Right ventricle myocardium superior (tissue), 1 donor: ENCODE measurements at places on chromosomes 13 and 19. TPM values are rescaled to one million over a fixed set of nuclear protein-coding genes. Genes with fewer than 3 reads are reported as not detected.

Gene MTIF3
- total RNA-seq: 189 TPM

Gene LIM2
- not detected for total RNA-seq

Gene ZNF534
- 0.43 TPM for total RNA-seq

Gene ZNF358
- total RNA-seq: 92.1 TPM

Gene UBE2L5
- not detected for total RNA-seq

Gene DPF1
- total RNA-seq: not detected

- DNase-seq: no peak
Observed at GRCh38 chr13:32039528-32039927, 8.0 kb downstream of the FRY start.

DNA sequence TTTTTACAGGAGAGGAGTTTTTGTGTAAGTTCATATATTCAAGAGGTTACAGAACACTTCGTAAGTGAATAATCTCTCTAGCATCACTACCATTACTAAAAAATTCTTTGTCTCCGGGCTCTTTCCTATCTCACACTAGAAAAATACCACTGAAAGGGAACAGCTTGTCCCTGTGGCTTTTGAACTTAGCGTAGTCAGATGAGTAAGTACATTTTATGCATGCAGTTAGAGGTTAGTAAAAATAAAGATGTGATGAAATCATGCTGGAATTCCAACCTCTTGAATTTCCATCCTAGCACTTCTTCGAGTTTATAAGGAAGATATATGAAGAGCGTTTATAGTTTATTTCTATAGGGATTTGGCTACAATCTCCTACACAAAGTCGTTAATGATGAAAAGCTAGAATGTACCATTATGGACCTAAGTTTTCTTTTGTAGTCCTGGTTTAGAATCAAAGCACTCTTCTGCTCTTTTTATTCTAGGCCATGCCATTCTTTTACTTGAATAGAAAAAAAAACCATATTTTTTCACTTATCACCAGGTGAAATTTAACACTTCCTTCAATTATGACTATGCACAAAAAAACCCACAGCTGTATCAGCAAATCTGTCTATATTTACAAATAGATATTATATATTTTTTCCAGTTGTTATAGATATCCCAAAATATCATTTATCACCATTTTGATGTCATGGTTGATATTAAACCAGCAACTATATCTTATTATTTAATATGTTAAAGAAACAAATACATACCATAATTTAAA is 139.9 kb upstream of the PCDH9 start:
- DNase-seq: no peak

DNA sequence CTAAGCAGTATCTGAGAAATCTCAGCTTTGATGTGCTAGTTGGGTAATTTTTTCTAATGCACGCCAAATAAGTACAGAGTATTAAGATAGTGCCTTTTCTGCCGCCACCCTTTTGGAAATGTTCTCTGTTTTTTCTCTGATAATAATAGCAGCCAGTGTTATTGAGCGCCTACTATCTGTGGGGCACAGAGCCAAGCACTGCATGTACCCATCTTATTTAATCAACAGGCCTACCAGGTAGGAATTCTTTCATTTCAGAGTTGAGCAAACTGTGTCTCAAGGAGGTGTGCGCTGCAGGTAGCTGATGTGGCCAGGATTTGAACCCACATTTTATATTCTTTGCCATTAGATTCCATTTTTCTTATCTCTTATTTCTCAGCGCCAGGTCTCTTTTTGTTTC is 1.4 kb downstream of the EPN1 start:
- no peak for DNase-seq

DNA sequence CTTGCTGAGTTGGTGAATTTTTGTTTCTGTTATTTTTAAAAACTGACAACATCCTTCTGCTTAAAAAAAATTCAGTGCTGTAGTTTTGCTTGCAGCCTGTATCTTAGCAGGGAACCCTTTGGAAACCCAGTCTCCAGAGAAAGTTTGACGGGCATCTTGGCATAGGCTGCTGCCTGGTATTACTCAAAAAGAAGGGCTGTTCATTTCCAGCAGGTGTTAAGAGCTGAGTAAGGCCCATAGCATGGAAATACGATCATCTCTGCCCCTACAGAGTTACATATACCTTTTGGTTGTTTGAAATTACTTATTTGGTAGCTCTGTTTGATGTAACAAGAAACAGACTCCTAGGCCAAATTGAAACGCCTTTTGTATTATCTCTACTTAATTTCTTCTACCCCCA is 41.5 kb downstream of the URI1 start:
- no peak for DNase-seq

DNA sequence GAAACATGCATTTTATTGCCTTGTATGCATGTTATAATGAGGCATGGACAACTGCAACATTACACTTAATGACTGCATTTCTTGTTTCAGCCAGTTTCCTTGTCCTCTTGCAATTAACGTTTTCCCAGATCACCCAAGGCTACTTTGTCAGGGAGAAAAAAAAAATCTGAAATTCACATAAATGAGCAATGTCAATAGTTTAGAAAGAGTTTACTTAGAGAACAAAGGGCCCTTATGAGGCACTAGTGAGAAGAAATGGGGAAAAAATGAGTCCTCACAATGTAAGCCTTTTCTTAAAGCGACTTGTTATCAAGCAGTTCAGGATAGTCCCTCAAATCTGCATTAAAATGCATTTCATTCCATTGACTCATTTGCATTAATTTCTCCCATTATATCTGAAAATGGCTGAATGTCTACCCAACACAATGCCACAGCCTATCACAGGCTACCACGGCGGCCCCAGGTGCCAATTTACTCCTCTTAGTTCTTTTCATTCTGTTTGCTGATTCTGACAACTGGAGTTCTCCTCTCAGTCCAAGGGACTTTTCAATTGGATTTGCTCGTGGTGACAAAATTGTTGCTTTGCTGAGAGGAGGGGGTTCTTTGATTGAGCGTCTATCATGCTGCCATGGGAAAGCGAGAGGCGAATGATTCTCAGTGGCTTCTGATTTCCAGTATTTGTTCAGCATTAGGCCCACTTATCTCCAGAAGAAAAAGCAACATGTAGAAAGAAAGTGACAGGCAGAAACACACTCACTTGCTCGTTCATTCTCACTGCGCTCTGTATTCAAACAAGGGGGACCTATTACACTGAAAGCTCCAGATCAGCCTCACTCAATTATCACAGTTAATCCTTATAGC is 107.1 kb downstream of the DACH1 start:
- no peak for DNase-seq

- no peak for DNase-seq
Observed at GRCh38 chr13:40116008-40116407, 460.5 kb downstream of the COG6 start.

- no peak for DNase-seq
Observed at GRCh38 chr19:30898353-30899103, 450.7 kb downstream of the TSHZ3 start.
